Fibroblast of the aortic adventitia (primary cell): ENCODE measurements at places on chromosomes 3 and 15.

GRCh38 chr3:134640872-134641470, 9.9 kb downstream of the KY start:
- peak; percentile 51 for DNase-seq

GRCh38 chr3:114420072-114420471, 126.2 kb downstream of the TIGIT start:
- no peak for DNase-seq

GRCh38 chr15:91855684-91856489, 2.4 kb downstream of the SLCO3A1 start:
- no peak for DNase-seq

DNA sequence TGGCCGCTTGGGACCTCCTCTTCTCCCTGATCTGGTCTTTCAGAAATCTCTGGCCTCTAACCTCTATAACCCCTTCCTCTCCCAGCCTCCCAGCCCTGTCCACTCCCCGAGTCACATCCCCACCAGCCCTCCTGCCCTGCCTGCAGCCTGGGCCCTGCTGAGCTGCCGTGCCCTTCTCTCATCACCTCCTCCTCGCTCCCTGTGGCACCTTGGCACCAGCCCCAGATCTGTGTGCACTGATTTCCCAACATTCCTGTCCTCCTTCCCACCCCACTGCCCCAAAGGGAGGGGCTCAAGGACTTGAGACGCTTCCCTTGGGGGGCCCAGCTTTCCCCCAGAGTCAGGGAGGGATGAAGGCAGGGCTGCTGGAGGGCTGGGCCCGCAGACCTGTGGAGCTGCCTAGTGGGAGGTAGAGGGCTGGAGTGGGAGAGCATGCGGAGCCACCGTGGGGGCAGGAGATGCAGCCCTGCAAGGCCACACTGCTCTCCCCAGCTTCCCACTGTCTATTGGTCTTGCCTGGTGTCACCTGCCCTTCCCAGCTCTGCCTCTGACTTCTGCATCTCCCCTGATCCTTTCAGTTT, 42.7 kb downstream of the EXOG start:
- no peak for DNase-seq

- DNase-seq, result peak; percentile 22
Observed at GRCh38 chr15:91882858-91883586, 29.5 kb downstream of the SLCO3A1 start.

DNA sequence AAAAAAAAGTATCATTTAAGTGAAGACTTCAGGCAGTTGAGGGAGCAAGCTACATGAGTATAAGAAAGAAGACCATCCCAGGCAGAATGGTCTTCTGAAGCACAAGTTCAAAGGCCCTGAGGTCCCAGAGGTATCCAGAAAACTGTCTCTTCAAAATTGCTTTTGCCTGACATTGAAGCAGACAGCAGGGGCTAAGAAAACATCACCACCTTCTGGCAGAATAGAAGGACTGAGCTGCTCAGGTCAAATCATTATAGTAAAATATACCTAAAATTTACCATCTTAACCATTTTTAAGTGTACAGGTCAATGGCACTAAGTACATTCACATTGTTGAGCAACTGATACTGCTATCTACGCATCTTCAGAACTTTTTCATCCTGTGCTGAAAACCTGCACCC, 16.4 kb downstream of the GPR160 start:
- DNase-seq, result peak; percentile 14

- no peak for DNase-seq
Observed at GRCh38 chr15:25368850-25369249, 70.0 kb downstream of the UBE3A start.

GRCh38 chr15:77354063-77354462, 65.8 kb downstream of the PEAK1 start:
- no peak for DNase-seq

GRCh38 chr15:57472861-57473260, 96.6 kb downstream of the CGNL1 start:
- DNase-seq, result peak; percentile 64

DNA sequence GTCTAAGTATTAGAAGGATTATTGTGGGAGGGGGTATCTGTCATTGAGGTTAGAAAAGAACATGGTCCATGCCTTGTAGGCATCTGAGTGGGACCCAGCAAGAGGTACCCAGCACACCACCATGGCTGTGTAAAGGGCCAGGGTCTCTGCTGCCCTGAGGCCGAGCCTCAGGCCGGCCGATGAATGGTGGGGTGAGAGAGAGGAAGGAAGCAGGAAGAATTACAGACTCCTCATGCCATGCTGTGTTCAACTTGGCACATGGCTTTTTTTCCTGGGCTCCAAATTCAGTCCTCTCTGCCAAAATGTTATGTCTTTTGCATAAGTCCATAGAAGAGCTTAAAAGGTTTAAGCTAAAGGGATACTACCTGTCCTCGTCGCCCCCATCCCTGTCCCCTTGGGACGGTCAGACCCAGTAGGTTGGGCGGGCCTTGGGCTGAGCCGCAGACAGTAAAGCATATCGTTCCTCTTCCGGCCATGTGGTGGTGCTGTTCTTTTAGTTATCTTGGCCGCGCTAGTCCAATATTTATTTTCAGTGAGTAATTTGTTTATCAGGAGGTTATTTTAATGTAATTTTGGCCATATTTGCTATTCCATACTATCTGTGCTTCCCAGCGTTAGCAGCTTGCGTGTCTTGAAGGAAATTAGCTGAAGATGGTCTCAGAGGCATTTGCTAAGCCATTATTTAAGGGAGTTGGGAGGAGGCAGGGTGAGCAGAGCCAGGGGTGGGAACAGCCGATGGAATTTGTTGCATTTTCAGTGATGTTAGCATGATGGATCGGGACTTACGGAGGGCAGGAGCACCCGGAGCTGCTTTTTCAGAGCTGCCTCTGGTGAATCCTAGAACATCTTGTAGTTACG, 152.4 kb downstream of the AGBL1 start:
- DNase-seq, result peak; percentile 42

DNA sequence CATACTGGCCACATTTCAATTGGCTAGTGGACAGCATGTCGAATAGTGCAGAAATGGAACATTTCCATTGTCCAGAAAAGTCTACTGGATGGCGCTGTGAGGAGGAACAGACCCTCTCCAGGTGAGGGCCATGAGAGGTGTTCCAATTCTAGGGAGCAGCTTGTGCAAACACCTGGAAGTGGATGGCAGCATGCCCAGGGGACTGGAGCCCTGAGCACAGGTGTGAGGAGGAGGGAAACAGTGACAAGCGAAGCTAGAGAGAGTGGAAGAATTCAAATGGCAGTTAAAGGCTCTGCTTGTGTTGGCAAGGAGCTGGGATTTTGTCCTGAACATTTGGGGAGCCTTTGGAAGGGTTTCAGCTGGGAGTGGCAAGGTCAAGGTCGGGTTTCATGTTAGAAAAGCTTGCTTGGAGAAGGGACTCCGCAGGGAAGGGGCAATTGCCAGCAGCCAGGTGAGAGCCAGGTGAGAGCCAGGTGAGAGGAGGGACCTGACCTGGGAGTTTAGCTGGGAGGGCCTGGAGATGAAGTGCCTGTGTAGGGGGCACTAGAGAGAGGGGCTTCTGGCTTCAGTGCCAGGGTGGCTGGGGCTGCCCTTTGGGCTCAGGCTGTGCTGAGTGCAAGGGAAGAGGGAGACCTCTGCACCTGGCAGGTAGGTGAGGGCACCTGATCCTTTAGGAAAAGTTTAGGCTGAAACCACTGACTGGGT, 93.8 kb downstream of the LINGO1 start:
- no peak for DNase-seq

DNA sequence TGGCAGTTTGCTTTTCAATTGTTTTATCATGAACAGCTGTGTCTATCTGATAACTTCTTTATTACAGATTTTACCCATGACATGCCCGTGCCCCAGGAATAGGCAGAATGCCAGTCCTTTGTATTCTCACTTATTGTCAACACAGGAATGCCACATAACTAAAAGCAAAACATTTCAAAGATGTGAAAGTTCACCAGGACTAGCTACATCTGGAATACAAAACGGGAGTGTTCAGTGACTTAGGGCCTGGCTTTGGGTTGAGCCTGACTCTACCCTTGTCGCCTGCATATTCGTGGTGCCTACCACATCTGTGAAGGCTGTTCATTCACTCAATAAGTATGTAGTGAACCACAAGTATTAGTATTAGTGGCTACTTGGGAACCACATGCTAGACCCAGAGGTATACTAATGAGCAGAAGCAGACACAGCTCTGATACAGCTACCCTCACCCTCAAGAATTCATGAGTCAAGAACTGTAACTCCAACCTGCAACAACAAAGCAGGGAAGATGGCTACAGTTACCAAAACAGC, 2.9 kb downstream of the TNFSF10 start:
- peak; percentile 37 for DNase-seq

DNA sequence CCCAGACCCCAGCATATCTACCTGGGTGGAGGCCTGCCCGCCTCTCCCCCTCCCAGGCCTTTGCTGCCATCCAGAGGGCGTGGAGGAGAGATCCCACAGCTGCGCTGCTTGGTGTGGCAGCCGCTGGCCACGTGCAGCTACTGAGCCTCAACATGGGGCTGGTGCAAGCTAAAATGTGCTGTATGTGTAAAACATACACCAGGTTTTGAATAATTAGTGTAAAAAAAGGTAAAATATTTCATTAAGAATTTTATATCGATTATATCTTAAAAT, 95.8 kb downstream of the SEC22A start:
- no peak for DNase-seq

- no peak for DNase-seq
Observed at GRCh38 chr3:10392244-10392643, 71.3 kb upstream of the SEC13 start.

GRCh38 chr3:172877011-172877410, 126.5 kb downstream of the ECT2 start:
- DNase-seq, result no peak

GRCh38 chr3:113212150-113212843, 940 bp downstream of the BOC start:
- peak; percentile 46 for DNase-seq
